ENCODE measurements at places on chromosomes 2 and 18.

DNA sequence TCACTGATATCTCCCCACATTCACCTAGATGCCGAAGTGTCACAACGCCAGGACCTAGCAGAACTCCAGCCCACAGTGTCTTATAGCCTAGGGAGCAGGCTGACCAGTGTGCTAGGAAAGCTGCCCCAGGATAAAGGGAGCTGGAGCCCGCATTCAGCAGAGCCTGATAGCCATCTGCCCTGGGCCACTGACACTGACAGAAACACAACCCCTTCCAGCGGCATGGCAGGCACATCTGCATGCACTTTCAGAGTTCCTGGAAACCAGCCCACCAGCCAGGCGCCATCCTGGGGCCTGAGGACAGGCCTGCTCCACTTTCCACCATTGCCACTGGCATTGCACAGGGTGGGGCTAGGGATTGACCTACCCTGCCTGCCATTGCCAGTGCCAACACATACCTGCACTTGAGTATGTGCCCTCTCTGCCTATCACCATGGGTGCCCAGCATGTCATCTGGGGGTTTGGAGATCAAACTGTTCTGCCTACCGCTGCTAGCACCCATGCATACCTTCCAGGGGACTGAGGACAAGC is 290.1 kb upstream of the KLHL14 start:
- no peak for DNase-seq

DNA sequence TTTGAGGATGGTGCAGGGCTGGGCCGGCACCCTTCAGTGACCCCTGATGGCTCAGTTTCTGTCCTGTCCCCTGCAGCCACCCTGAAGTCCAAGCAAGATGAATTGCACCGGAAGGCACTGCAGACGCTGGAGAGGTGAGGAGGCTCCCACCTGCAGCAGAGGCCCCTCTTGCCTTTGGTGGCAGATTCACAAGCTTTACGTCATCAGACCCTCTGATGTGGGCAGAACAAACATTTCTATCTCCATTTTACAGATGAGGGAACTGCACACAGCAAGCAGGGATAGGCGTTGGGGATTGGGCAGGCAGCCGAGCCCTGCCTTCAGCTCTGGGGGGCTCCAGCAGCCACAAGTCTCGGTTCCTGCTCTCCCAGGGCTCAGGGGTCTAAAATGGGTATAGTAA is 107.7 kb upstream of the MCFD2 start:
- DNase-seq: no peak

DNA sequence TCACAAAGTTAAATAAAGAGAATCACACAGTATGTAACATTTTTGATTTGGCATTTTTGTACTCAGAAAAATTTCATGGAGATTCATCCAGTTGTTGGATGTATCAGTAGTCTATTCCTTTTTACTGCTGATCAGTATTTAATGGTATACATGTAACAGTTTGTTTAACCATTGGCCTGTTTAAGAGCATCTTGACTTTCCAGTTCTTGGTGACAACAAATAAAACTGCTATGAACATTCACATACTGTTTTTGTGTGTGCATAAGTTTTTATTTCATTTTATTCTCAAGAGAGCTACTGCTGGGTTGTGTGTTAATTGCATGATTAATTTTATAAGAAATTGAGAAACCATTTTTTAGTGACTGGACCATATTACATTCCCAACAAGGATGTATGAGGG is 694.5 kb upstream of the RAB6C start:
- no peak for DNase-seq

DNA sequence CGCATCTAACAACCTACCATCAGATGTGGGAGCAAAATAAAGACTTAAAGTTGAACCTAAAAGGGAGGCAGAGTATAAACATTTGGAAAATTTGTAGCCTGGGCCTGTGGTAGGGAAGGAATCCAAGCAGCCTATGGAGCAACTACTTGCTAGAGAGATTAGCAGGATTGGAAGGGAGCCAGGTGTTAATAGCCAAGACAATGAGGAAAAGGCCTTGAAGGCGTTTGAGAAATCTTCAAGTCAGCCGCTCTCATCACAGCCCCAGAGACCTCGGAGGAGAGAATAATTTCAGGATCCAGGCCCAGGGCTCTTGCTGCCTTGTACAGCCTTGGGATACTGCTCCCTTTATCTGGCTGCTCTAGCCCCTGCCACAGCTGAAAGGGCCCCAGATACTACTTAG is 219.7 kb downstream of the THSD7B start:
- no peak for DNase-seq

DNA sequence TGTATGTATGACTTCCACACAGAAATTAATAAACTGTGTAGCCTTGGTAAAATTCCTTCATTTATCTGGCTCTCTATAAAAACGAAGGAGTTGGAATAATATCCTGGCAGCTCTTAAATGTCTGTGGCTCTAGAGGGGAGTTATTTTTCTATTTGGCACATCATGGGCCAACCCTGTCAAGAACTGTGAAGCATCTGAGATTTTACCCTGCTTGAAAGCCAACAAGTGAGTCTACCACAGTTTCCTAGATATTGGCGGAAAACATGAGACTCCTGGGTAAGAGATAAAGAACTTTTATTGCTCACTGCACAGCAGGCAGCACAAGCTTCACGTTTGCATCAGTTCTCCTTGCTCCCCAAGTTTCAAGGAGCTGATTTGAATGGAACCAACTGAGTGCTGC is 346.7 kb upstream of the CYRIA start:
- no peak for DNase-seq

DNA sequence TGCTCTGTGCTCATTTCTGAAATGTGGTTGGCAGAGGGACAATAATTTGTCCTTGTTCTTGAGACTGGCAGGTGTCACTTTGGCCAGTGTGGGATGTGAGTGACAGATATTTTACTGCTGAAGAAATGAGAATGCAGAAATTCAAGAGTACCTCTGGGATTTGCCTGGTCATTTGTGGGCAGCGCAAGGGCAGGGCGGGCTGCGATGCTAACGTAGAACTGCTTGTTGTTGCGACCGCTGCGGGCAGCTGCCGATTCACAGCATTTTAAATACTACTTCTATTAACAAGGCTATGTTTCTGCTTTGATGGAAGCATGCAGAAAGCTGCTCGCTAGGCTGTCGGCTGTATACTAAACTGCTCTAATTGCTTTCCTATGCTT is 268.6 kb downstream of the FIGN start:
- DNase-seq: peak; percentile 7

DNA sequence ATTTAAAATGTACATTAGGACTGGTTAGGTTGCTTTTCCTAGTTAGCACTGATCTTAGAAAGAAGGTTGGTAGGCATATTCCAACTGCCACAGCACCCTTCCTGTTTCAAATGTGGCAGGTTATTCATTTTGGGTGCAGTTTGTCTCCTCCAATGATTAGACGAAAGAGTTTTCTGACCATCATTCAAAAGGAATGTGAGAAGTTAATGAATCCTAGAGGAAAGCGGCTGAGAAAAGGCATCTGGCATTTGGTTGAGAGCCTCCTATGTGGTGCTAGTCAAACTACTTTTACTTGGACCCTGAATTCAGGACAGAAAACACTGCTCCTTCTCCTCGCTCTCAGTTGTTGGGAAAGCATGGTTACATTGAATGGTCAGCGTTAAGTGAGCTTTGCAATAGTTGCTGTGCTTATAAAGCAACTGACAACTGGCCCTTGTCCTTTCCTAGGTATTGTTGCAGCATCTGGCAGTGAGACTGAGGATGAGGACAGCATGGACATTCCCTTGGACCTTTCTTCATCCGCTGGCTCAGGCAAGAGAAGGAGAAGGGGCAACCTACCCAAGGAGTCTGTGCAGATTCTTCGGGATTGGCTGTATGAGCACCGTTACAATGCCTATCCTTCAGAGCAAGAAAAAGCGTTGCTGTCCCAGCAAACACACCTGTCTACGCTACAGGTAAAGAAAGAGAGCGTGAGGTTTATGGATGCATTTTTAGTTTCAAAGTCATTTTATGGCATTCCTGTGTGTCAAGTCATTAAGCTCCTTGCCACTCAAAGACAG is 6.1 kb downstream of the TGIF1 start:
- peak; percentile 56 for DNase-seq

Data from fibroblast of mammary gland (primary cell).